ENCODE measurements at places on chromosomes 12 and 14. TPM values are rescaled to one million over a fixed set of nuclear protein-coding genes. Genes with fewer than 3 reads are reported as not detected.

- H3K4me3 ChIP-seq, result no peak overlapping the region
- H3K27me3 ChIP-seq, result no peaks in the 10 kb centered on the region
- H3K27ac ChIP-seq, result peak overlapping the region; percentile 28
- peaks cover 34% of the 10 kb centered on the region for H3K4me1 ChIP-seq
- DNase-seq, result no peak
- no peaks in the 10 kb centered on the region for H3K36me3 ChIP-seq
Measured at GRCh38 chr14:53193193-53193592, 40.1 kb upstream of the DDHD1 start.

DNA sequence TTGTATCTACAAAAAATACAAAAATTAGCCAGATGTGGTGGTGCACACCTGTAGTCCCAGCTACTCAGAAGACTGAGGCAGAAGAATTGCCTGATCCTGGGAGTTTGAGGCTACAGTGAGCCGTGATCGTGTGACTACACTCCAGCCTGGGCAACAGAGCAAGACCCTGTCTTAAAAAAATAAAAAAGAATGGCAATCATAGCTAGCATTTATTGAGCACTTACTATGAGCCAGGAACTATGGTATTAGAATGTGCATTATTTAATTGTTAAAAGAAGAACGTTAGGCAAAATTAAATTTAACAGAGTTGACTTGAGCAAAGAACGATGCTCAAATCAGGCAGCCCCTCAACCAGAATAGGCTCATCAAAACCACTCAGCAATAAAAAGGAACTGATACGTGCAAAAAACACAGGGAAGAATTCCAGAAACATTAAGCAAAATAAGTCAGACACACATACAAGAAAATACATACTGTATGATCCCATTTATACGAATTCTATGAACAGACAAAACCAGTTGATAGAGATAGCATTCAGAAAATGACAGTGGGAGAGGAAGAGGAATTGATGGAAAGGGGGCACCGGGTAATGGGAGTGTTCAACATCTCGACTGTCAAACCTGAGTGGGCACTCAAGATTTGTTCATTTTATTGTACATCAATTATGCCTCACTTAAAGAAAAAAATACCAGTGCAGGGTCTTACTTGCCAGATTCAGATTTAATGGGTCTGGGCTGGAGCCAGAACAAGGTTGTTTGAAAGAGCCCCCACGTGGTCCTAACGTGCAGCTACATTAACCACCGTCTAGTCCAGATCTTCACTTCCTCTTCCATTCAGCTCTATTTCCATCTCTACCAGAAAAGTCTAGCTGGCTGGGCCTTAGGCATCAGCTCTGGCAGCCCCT, 8.0 kb downstream of the SCNN1A start:
- H3K27me3 ChIP-seq, result no peaks in the 10 kb centered on the region
- H3K27ac ChIP-seq, result no peak overlapping the region
- DNase-seq, result no peak
- H3K36me3 ChIP-seq, result no peaks in the 10 kb centered on the region

GRCh38 chr12:79275631-79276030, 411.1 kb downstream of the SYT1 start:
- no peaks in the 10 kb centered on the region for H3K27me3 ChIP-seq
- H3K4me3 ChIP-seq, result no peak overlapping the region
- H3K4me1 ChIP-seq, result no peaks in the 10 kb centered on the region
- no peaks in the 10 kb centered on the region for H3K36me3 ChIP-seq

DNA sequence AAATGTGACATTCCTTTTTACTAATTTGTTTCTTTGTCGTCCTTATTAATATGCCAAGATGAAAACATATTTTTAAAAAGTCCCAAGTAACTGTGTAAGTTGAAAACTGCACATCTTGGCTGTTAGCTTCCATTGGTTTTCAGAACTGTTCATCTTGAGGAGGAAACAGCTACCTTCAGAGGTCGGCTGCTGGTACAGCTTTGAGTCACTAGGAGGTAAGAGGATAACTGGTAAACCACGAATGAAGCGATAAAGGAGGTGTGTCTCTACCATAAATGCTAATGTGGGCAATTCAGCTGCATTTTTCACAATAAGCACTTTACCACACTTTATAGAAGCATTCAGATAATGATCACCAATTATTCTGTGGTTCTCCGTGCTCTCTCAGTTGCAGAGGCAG, 137.5 kb upstream of the KRAS start:
- H3K27me3 ChIP-seq, result no peaks in the 10 kb centered on the region
- DNase-seq, result no peak
- H3K4me3 ChIP-seq, result no peak overlapping the region
- no peaks in the 10 kb centered on the region for H3K36me3 ChIP-seq

DNA sequence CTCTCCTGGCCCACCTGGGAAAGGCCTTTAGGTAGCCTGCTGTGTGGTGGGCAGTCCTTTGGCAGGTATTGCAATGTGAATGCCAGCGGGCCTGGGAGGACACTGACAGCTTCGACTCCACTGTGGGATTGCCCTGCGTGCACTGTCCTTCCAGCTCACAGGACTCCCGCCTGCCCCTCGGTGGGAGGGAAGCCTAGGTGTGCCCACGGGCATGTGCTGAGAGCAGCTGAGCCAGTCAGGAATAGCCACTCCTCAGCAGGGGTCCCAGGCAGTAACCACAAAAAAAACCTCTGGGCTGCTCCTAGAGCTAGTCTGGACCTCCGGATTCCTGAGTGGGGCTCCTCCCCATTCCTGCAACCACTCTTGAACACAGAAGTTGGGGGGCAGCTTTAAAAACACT, 278.2 kb downstream of the FOXN3 start:
- no peak for DNase-seq
- H3K27me3 ChIP-seq, result 0 out of 2 replicates have a peak, but pooled peaks cover 5% of the 10 kb centered on the region
- no peak overlapping the region for H3K27ac ChIP-seq

The ASCL1 gene
- not detected for total RNA-seq

- no peak for DNase-seq
- peak overlapping the region; percentile 26 for H3K27ac ChIP-seq
- peaks cover 30% of the 10 kb centered on the region for H3K4me1 ChIP-seq
- H3K27me3 ChIP-seq, result no peaks in the 10 kb centered on the region
- H3K36me3 ChIP-seq, result peaks cover 7% of the 10 kb centered on the region
Measured at GRCh38 chr12:103840462-103840875, 565 bp downstream of the NT5DC3 start.

The EPYC gene
- not detected for total RNA-seq

The PMCH gene
- not detected for total RNA-seq

DNA sequence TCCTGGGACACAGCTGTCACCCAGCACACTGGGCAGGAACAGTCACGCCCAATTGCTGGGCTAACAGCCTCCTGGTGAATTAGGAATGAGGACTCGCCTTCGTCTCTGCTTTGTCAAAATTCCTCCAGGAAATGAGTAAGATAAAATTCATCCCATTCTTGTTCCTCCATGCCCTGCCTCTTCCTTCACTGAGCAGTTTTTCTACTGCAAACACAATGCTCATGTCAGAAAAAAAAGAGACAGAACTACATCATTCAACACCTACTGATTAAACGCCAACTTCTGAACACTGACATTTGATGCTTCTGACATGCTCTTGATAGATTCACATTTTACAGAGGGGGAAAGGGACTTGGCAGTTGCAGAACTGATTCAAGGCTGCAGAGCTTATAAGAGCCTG, 37.5 kb upstream of the DTX1 start:
- H3K27ac ChIP-seq, result no peak overlapping the region
- peaks cover 5% of the 10 kb centered on the region for H3K4me1 ChIP-seq
- H3K4me3 ChIP-seq, result no peak overlapping the region
- DNase-seq, result no peak

The CYP27B1 gene
- 12.9 TPM for total RNA-seq

DNA sequence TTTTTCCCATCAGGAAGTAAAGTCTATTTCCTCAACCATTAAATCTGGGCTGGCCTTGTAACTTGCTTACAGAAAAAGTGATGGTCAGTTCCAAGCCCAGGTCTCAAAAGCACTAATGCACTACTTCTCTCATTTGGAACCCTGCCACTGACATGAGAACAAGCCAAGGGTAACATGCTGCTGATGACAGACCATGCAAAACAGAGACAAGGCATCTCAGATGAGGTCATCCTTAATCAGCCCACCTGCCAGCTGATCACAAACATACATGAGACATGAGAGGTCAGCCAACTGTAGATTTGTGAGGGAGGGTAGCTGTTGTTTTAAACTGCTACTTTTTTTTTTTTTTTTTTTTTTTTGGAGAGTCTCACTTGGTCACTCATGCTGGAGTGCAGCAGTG, 16.2 kb downstream of the TWF1 start:
- no peaks in the 10 kb centered on the region for H3K4me1 ChIP-seq
- DNase-seq, result no peak
- no peaks in the 10 kb centered on the region for H3K27me3 ChIP-seq
- no peak overlapping the region for H3K4me3 ChIP-seq
- H3K27ac ChIP-seq, result no peak overlapping the region
- peaks cover 5% of the 10 kb centered on the region for H3K36me3 ChIP-seq

- H3K27me3 ChIP-seq, result no peaks in the 10 kb centered on the region
- peak overlapping the region; percentile 81 for H3K27ac ChIP-seq
- H3K36me3 ChIP-seq, result no peaks in the 10 kb centered on the region
- H3K4me1 ChIP-seq, result peaks cover 66% of the 10 kb centered on the region
- DNase-seq, result no peak
Measured at GRCh38 chr14:32370714-32371113, 41.6 kb downstream of the AKAP6 start.

- no peak for DNase-seq
- no peak overlapping the region for H3K27ac ChIP-seq
Measured at GRCh38 chr12:58314610-58315009, 373.2 kb downstream of the ATP23 start.
